ENCODE measurements at places on chromosomes 6 and 20.

DNA sequence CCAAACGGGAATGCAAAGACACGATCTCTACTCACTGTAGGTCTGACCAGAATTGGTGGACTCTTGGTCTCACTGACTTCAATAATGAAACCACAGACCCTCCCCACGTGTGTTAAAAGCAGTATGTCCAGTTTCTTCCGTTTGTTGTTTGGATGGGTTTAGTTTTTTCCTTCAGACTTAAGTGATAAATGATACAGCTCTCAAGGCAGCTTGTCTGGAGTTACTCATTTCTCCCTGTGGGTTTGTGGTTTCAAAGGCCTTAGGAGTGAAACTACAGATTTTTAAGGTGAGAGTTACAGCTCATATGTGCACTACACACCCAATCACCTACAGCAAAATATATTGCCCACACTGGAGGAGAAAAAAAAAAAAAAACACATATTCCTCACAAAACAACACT, 86.7 kb upstream of the STMND1 start:
- DNase-seq, result no peak

DNA sequence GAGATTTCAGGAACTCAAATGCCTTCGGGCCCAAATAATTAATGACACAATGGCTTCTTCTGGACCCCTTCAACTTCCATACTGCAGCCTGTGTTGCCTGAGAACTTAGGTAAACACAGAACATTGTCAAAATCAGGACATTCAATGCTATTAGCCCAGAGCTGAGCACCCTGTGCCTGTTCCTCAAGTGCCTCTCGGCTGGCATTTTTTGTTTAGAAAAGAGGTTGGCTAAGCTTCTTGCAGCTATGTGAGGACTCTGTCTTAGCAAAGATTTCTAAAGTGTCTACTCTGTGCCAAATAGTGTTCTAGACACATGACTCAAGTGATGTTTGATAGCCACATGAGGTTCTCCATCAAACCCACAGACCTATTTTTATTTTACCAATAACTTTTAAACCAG, 289.3 kb upstream of the ARID1B start:
- DNase-seq, result no peak

GRCh38 chr20:44540834-44541233, 19.0 kb upstream of the SERINC3 start:
- no peak for DNase-seq

DNA sequence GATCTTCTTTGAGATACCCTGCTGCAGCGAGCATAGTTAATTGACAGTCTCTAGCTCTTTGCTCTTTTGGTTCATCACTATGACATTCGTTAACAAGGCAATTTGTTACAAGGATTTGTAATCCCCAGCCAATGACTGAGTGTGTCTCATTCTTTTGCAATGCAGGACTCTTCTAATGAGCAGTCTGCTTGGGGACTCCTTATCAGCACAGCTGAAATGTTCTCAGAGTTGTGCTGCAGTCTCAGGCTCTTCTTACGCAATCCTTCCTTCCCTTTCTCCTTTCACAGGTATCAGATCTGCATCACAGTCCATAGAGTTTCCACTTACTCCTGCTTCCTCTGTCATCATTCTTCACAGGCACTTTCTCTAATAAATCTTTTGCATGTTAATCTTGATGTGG, 161.2 kb upstream of the OGFRL1 start:
- no peak for DNase-seq

GRCh38 chr6:1065986-1066385, 245.9 kb upstream of the FOXQ1 start:
- DNase-seq, result no peak

DNA sequence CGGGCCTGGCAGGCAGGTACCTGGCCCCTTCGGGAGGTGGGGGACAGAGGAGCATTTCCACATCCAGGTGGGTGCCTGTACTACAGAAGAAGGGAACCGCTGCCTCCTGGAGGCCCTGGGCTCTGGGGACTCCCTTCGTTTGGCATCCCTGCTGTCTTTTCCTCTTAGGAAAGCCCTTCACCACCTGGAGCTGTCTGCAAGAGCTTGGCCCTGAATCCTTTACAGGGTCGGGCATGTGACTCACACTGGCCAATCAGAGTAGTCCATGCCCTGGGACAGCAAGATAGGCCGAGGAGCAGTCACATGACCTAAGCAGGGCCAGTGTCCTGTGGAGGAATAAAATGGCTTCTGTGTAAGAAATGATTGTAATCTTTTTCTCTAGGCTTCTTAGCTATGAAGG, 224.9 kb downstream of the ANKRD60 start:
- no peak for DNase-seq

DNA sequence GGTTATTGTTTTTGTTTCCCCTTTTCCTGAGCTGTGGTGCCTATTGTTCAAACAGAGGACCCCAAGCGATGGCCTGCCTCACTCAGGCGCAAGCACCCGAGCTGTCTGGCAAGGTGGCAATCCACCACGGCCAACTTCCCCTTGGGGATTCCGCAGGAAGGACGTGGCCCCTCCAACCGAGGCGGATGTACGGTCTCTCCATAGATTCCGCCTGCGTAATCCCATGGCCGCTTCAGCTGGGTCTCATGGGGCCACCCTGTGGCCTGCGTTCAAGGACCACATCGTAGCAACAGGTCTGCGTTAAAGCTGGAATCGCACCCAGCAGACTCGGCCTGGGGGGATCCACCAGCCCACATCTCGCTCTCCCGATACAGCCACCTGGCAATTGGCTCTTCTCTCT, 79.9 kb downstream of the CEBPB start:
- DNase-seq, result no peak

GRCh38 chr6:158770533-158771330, 48.4 kb downstream of the EZR start:
- DNase-seq, result no peak

DNA sequence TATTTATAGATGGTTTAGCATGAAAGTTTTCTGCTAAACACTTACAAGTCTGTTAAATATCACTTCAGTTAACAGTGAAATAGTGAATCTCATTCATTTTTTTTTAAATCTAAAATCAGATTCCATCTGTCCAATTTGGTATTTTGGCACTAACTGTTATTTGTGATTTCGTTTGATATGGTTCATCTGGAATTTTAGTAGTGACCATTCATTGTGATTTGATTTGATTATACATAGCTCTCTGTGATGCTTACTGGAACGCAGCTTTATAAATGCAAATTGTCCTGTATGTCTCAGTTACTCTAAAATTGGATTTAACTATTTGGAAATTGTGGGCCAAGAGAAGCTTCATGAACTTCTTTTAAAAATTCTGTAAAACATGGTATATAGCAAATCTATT, 571.5 kb downstream of the EYS start:
- no peak for DNase-seq

DNA sequence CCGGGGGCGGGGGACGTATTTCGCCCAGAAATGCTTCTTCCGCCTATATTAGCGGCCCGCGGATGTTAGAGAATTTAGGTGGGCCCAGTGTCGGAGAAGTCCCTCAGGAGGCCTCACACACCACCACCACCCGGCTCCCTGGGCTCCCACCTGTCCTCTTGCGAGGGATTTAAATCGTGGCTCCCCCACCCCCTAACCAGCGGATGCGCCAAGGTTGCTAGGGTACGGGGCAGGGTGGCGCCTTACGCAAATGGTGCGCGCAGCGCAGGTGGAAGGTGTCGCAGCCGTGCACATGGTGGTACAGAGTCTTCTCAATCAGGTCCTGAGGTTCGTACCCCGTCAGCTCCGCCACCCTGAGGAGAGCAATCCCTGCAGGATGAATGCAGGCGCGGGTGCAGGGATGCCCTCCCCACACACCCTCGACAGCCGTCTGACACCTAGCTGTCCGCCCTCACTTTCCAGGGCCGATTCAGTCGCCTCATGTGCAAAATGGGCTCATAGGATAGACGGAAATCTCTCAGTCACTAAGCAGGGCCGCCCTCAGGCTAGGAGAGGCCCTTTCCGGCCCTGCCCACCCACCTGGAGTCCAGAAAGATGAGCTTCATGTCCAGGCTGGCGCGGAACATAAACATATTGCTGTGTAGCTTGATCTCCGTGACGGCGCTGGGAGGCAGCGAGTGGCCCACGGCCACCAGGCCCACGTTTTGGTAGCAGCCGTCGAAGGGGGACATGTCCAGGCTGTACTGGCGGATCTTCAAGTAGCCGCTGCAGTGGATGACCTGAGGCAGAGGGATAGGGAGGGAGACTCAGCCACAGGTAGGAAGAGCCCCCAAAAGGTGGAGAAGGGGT, 16.6 kb downstream of the SIM1 start:
- no peak for DNase-seq

GRCh38 chr6:25051083-25051482, 115.3 kb upstream of the RIPOR2 start:
- no peak for DNase-seq

DNA sequence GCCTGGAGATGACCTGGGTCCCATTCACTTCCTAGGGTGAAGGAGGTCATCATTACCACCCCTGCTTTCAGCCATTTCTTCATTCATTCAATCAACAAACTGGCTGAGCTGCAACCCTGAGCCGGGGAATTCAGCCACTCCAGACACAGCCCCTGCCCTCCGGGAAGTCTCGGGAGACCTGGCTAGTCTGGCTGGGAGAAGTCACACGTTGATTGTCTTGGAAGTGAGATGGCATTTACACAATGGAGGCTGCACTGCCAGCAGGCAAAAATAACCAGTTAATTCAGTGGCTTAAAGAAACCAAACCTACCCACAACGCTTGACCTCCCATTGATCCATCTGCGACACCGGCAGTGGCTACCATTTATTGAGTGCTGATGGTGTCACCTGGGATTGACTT, 2.0 kb upstream of the PMEPA1 start:
- DNase-seq, result no peak

- no peak for DNase-seq
Observed at GRCh38 chr20:432208-432607, 24.1 kb downstream of the RBCK1 start.

DNA sequence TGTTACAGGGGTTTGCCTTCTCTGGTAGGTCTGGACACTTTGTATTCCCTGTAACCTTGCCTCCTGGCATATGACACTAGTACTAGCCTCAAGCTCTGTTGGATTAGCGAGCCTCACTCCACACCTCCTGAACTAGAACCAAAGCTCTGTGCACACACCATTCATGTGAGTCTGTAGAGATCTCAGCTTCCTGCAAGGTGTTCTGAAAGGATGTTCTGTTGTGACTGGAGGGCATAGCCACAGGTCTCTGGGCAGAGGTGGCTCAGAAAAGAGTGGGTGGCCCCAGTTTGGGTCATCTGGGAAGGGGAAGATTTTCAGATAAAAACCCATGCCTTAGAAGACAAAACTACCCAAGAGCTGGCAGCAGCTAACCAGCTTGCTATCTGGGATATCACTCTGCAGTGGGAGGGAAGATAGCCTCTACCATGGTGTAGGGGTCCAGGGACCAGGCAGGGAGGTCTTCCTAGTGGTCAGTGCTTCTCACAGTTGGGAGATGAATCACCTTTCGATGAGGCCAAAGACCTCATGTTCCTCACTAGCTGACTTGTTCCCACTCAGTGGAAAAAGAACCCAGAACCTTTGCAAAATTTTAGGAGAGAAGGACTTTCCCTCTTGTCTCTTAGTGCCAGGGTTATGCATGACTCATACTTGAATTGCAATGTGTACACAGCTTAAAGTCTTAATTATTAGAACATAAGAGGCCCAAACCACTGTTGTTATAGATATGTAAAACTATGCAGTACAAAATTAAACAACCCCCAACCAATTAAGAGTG, 41.4 kb downstream of the HLA-F start:
- no peak for DNase-seq

- no peak for DNase-seq
Observed at GRCh38 chr6:106501960-106502371, 127.3 kb downstream of the RTN4IP1 start.

All from T1000 (cell line).